ENCODE measurements at places on chromosomes 3 and 15.

DNA sequence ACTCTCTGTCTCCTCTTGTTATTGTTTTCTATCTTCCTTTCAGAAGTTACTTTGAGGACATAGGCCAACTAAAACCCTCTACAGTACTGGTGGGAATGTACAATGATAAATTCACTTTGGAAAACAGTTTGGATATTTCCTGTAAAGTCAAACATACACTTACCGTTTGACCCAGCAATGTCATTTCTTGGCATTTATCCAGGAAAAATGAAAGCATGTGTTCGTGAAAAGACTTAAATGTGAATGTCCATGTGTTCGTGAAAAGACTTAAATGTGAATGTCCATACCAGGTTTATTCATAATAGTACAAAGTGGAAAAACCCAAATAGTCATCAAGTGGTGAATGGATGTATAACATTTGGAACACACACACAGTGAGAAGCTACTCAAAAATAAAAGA lies 361.5 kb upstream of the DPH6 start:
- no peak for DNase-seq

GRCh38 chr15:43928152-43928551 lies 101.3 kb downstream of the WDR76 start:
- no peak for DNase-seq

- no peak for DNase-seq
These were observed 8.8 kb upstream of the EXOG start for GRCh38 chr3:38487323-38487722.

- no peak for DNase-seq
These were observed 132.3 kb upstream of the ANKRD28 start for GRCh38 chr3:15929944-15930571.

DNA sequence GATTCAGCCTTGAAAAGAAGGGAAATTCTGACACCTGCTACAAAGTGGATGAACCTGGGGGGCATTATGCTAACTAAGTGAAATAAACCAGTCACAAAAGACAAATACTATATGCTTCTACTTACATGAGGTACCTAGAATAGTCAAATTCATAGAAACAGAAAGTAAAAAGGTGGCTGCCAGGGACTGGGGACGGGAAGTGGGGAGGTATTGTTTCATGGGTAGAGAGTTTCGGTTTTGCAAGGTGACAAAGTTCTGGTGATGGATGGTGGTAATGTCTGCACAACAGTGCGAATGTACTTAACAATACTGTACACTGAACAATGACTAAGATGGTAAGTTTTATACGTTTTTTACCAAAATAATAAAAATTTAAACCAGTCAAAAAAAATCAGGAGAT lies 4.8 kb downstream of the IDH2 start:
- peak; percentile 91 for DNase-seq

- DNase-seq = no peak
These were observed 211.4 kb downstream of the IL5RA start for GRCh38 chr3:2898591-2899353.

DNA sequence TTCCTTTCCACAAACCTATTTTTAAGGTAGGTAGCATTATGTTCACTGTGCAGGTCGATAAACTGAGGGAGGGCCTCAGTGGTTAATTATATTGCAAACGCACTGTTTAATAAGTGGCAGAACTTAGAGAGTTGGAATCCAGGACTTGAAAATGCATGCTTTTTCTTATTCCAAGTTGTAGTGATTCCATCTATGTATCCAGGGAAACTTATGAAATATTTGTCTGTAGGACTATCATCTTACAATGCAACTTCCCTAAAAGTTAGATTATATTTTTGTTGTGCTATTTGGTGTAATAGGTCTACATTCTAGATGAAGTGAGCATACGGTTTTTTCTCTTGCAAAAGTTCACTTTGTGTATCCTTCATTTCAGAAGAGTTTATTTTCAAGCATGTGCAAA lies 419.5 kb downstream of the NAALADL2 start:
- DNase-seq = no peak

DNA sequence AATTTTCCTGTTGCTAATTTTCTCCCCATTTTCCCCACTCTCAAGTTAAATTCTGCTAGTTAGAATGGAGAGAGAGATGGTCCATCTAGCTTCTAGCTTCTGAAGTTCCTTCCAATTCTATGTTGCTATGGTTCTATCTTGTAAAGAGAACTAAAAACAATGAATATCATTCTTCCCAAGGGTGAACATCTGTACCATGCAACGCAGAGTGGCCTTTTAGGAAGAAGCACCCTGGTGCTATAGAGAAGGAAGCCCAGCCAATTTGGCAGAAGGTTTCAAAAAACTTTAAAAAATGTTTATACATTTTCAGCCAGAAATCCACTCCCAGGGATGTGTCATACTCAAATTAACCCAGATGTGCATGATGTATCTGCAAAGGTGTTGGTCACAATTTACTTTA lies 149.1 kb downstream of the SEMA6D start:
- no peak for DNase-seq

DNA sequence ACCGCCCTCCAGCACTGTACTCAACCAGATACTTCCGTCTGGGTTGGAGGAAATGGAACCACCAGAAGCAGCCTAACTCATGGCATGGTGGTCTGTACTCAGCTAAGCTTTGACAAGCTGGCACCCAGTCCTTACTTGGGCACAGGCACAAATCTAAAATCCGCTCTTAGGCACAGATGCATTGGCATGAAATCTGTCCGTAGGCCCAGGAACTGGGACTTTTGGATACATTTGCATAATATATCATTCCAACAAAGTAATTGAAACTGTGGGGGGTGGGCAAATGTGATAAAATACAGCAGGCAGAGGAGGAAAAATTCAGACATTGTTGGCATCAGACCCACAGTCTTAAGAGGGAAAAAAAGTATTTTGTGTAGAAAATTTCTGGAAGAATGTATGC lies 75.4 kb downstream of the C3orf85 start:
- no peak for DNase-seq

GRCh38 chr15:26260517-26261133 lies 397.5 kb upstream of the ATP10A start:
- peak; percentile 54 for DNase-seq

- DNase-seq = peak; percentile 81
These were observed 17.9 kb downstream of the ACSBG1 start for GRCh38 chr15:78216276-78217104.

GRCh38 chr3:178434206-178434805 lies 101.9 kb upstream of the KCNMB2 start:
- peak; percentile 23 for DNase-seq

GRCh38 chr15:75648156-75649000 lies 666 bp downstream of the SNX33 start:
- no peak for DNase-seq

- DNase-seq = no peak
These were observed 62.6 kb downstream of the EIF4E3 start for GRCh38 chr3:71662568-71662967.
